Smooth muscle cell of the brain vasculature (primary cell): ENCODE measurements at places on chromosomes 6 and 20.
A peak's percentile ranks its signal among the peaks of the same experiment; 100 is the strongest.

DNA sequence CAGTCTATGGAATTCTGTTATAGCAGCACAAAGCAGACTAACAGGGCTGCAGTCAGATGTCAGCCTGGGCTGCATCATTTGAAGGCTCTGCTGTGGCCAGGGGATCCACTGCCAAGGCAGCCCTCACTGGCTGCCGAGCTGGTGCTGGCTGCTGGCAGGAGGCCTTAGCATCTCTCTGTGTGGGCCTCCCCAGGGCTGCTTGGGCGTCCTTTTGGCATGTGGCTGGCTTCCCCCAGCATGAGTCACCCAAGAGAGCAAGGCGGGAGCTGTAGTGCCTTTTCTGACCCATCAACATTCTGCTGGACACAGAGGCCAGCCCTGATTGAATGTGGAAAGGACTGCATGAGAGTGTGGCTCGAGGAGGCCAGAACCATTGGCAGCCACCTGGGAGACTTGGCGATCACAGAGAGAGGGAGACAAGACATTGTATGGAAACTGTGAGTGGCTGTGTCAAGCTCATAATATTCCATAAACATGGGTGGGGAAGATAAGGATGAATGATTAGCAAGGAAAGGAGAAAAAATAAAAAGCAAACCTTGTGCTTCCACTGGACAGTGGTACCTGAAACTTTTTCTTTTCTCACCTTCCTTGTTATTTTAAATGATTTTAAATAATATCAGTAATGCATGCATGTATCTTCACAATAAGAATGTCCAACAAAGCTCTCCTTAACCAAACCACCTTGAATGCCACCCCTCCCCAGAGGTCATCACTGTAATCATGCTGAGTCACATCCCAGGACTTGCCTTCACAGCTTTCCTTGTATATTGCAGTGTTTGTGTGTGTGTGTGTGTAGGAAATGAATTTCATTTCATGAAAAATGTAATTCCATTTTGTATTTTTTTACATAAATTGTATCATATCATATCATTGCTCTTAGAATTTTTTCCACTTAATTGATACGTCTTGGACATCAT is 55.0 kb upstream of the VSX1 start:
- peak; percentile 17 for DNase-seq

DNA sequence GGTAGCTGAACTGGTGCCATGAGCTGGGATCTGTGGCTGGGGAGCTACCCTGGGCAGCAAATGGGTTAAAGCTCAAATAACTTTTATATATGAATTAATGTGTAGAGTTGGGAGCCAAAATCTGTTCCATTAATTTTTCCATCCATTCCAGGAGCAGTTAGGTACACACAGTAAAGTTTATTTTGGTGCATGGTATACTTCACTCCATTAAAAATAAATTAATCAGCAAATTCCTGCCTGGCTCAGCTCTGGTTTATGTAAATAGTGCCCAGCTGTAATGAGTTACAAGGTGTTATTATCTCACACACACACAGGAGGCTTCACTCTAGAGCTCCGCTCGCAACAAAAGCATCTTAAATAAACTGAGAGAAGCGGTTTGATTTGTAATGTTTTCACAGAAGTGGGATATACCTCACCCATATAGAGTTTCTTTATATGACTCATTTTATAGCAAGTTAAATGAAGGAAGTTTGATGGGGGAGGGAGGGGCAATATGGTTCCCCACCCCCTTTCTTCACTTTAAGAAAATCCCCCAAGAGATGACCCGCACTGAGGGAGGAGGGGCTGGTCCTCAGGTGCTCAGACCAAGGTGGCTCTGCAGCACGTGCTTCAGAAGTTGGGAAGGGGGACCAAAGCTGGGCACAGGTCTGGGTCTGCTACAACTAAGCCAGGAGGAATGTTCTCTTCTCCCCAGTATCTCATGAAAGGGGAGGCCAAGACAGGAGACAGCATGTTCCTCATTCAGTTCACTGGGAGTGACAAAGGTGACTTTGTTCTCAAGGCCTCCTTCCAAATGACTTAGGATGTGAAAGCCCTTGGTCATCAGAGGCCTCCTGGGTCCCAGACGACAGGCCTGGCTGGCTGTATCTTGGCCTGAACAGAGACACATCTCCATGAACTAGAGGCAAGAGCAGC is 10.5 kb upstream of the FAM83C start:
- no peak for DNase-seq

GRCh38 chr6:67908379-67908778 is 726.7 kb upstream of the ADGRB3 start:
- no peak for DNase-seq

GRCh38 chr6:29005183-29005885 is at the start of gene ZNF311:
TSS of gene ZNF311 (minus strand) at chr6:29005315. CDS start at chr6:29003954, 1,361 bp downstream.
- DNase-seq = no peak

- no peak for DNase-seq
Measured at GRCh38 chr20:24910461-24910860, 38.6 kb upstream of the CST7 start.

DNA sequence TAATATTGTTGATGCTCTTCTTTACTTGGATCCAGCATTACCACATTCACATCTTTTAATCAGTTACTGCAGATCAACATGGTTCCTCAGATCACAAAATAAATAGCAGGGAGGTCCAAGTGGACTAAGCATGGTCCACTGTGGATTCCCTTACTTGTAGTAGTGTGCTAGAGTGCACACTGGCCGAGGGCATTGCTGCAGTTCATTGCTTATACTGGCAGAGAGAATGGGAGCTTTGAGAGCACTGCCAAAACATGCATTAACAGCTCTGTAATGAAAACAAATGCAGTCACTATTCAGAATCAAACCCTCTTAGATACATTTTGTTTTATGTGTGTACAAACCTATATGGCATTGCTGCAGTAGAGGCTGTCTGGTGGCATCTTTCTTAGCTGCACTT is 471.5 kb downstream of the CD109 start:
- DNase-seq = no peak

- peak; percentile 93 for DNase-seq
Measured at GRCh38 chr6:149060985-149061760, 256.3 kb upstream of the TAB2 start.

- no peak for DNase-seq
Measured at GRCh38 chr20:49759266-49759950, 45.7 kb upstream of the B4GALT5 start.

- no peak for DNase-seq
Measured at GRCh38 chr6:52377538-52378221, 15.7 kb downstream of the PAQR8 start.

DNA sequence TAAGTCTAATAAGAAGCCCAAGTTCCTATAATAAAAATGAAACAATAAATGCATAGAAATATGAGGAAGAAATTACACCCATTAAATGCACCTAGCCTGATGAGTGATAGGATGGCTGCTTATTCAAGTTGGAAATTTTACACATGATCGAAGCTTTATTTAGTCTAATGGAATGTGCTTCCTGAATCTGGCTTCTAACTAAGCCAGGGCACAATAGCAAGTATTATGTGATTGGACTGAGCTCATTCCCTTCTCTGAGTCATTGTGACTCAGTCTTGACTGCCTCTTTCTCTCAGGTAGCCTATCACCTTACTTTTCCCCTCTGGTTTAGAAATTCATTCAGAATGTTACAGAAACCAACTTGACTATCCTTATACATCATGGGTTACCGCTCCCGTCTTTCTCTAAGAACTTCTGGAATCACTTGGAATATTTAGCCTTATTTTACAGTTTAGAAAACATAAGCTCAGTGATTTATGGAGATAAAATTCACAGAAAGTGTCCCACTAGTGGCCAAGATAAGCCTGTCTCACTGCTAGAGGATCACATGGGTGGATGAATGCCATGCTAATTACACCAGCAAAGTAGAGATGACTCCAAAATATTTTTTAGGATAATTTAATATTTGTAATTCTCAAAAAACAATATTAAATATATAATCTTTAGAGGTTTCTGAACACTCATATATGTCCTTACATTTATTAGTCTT is 505.3 kb upstream of the JAG1 start:
- DNase-seq = no peak

DNA sequence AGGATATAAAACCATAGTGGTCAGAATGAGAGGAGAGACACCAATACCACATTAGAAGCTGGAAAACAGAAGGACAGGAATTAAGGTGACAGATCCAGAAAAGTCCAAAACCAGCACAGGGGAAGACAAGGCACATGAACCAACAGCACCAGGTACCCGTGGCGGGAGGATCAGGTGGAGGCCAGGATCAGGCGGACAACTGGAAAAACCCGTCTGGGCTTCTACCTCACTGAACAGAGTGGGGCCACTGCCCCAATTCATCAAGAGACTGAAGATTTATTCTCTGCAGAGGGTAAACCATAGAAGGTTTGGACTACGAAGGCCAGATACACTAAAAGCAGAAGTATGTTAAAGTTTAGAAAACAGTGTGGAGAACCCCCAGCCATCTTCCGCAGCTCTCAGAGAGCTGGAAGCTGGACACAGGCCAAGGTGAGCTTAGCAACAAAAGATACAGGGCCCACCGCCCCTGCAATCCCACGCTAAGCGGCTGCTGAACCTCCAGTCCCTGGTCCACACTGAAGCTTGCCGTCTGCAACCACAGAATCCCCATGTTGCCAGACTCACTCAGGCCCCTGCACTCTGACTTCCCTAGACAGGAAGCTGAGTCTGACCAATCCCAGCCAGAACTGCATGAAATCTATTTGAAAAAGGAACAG is 29.9 kb downstream of the ABHD12 start:
- peak; percentile 35 for DNase-seq

DNA sequence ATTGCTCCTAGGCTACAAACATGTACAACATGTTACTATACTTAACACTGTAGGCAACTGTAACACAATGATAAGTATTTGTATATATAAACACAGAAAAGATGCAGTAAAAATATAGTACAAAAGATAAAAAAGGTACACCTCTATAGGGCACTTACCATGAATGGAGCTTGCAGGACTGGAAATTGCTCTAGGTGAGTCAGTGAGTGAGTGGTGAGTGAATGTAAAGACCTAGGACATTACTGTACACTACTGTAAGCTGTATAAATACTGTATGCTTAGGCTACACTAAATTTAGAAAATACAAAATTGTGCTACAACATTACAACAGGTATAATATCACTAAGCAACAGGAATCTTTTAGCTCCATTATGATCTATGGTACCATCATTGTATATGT is 312.0 kb upstream of the PREP start:
- no peak for DNase-seq

GRCh38 chr6:112038268-112038667 is 15.6 kb upstream of the CCN6 start:
- DNase-seq = no peak

GRCh38 chr20:21047981-21048380 is 58.2 kb downstream of the LINC00237 start:
- DNase-seq = no peak

- DNase-seq = no peak
Measured at GRCh38 chr20:1637226-1637625, 17.4 kb upstream of the SIRPB1 start.

DNA sequence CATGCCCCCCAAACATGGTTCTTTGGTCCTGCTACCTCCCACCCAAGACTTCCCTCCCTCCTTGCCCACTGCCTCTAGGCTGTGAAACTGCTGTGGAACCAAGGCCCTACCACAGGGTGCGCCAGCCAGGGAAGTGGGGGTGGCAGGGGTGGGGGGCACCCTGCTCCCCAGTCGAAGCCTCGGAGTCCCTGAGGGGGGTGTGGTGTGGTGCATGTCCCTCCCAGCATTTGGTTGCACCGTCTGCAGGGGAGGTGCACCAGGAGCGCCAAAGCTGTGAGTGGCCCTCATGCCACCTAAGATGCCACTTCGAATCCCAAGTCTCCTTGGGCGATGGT is 1.8 kb downstream of the RGS19 start:
- no peak for DNase-seq

DNA sequence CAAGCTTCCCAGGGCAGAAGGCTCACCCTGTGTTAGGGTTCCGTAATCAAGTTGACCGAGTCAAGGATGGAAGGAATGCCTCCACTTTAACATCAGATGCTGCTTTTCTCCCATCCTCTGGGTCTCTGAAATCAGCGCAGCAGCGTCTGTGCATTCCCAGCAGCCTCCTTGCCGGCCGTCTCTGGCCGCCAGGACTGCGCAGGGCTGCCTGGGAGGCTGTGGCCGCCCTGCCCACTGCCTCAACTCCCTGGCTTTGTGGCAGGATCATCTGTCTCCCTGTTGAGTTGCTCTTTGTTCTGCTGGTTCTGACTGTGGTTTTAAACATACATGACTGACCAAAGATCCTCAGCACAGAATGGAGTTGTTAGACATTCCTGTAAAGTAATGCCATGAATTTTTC is 56.5 kb downstream of the DLL1 start:
- no peak for DNase-seq

GRCh38 chr6:32816746-32817204 is at the start of gene HLA-DOB:
TSS of gene HLA-DOB (minus strand) at chr6:32817002. CDS start at chr6:32816951, 51 bp downstream.
- no peak for DNase-seq

- DNase-seq = no peak
Measured at GRCh38 chr6:67881706-67882065, 753.4 kb upstream of the ADGRB3 start.

- DNase-seq = no peak
Measured at GRCh38 chr6:133947302-133947900, 5.6 kb upstream of the TBPL1 start.

DNA sequence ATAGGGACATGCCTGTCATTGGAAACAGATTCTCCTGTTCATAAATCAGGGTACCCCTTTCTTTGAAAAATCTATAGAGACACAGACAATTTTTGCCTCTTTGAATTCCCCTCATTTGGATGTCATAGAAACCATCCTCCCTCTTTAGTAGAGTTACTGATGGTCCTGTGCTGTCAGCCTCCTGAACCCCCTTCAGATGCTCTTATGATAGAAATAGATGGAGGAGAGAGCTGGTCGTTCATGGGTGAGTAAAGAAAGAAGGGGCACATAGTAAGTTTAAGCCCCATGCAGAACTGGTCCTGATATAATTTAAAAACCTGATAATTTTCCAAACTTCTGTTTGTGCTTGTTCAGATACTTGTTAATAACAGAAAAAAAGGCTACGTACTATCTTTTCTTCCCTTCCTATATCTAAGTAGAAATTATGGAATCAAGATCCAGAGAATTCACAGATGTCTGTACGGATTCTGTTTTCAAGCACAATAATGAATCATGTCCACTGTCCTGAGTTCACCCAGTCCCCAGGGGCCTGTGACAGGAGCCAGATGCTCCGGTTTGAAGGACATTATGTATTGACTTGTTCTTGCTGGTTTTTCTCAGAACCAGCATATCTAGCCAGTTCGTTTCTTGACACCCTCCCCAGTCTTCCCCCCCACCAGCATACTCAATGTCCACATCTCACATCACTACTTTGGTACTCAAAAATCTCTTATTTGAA is 78.1 kb downstream of the NCOA7 start:
- no peak for DNase-seq

- DNase-seq = no peak
Measured at GRCh38 chr6:84588697-84589080, 175.7 kb downstream of the TBX18 start.

- no peak for DNase-seq
Measured at GRCh38 chr20:57288651-57289277, 22.3 kb upstream of the BMP7 start.
